ENCODE measurements at places on chromosomes 4 and X.

GRCh38 chr4:96016634-96017299 is 176.9 kb downstream of the PDHA2 start:
- DNase-seq = no peak

GRCh38 chr4:38164346-38164745 is 204.1 kb downstream of the PTTG2 start:
- DNase-seq = no peak

GRCh38 chr4:118739022-118739713 is 54.0 kb downstream of the METTL14 start:
- DNase-seq = no peak

DNA sequence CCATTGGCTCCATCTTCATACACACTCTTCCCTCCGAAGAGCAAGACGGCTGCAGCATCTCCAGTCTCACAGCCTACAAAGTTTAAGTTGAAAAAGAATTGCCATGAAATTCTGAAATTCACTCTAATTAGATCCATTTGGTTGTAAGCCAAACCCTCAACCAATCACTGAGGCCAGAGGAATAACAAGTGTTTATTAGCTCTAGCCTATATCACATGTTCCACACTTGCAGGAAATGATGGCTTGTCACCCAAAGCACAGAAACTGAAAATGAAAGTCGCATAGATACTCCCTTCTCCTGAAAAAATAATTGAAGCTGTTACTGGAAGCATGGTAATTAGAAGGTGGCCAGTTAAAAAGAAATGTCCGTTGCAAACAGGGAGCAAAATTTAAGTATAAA is 1071.8 kb downstream of the CCSER1 start:
- no peak for DNase-seq

DNA sequence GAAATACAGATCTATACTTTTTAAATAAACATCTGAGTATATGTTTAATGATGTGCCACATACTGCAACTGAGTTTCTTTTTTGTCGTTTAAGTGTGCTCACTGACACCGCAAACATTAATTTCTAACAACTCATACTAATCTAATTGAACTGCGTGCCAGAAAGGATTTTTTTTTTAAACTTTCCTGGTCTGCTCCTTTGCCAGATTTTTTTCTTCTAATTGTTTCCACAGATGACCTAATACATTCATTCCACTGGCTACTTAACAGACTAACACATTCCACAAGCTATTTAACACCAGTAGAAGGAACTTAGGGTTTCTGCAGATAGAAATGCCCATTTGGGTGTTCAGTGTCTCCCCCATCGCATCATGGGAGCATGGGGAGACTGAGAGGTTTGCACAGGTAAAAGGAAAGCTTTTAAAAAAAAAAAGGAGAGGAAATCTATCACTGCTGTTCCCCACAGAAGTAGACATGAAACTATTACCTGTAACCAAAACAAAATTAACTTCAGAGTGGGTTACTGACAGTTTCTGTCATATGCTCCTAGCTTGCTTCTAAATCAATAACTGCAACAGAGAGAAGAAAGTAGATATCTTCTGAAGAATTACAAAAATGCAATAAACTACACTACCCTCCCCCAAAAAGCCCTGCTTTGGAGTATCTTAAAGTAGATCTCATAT is 31.6 kb downstream of the SH3KBP1 start:
- DNase-seq = no peak

DNA sequence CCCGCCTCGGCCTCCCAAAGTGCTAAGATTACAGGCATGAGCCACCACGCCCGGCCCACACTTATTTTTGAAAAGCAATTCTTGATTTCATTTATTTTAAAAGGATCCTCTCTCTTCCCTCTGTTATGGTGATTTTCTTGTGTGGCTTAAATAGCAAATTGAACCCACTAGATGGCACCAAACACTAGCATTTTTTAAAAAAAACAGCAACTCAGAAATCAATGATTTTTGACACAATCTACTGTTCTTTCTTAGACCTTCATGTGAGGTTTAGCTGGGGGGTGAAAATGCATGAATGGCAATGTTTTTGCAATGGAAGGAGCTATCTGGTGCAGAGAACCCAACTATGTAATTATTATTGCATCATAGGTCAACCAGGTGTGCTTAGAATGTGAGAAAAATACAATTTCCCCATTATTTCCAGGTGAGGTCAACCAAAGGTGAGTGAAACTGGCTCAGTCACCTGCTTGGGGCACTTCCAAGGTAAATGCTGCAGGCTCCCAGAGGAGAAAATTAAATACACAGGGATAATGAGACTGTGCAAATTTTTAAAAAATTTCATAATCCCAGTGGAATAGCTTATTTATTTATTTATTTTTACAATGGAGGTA is 226.7 kb upstream of the PRKX start:
- DNase-seq = no peak

GRCh38 chr4:2036866-2037265 is 22.3 kb upstream of the NAT8L start:
- DNase-seq = no peak

- no peak for DNase-seq
Measured at GRCh38 chrX:12210971-12211370, 72.7 kb downstream of the FRMPD4 start.

GRCh38 chrX:110081320-110081719 is 78.4 kb downstream of the TMEM164 start:
- DNase-seq = no peak

DNA sequence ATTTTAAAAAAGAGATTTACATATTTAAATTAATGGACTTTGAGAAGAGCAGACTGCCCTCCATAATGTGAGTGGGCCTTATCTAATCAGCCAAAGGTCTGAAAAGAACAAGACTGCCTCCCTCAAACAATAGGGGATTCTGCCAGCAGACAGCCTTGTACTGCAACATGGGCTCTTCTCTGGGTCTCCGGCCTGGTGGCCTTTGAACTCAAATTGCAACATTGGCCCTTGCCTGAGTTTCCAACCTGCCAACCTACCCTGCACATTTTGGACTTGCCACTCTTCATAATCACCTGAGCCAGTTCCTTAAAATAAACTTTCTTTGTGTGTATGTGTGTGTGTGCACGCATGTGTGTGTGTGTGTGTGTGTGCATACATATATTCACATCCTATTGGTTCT is 90.8 kb upstream of the OTUD4 start:
- no peak for DNase-seq

DNA sequence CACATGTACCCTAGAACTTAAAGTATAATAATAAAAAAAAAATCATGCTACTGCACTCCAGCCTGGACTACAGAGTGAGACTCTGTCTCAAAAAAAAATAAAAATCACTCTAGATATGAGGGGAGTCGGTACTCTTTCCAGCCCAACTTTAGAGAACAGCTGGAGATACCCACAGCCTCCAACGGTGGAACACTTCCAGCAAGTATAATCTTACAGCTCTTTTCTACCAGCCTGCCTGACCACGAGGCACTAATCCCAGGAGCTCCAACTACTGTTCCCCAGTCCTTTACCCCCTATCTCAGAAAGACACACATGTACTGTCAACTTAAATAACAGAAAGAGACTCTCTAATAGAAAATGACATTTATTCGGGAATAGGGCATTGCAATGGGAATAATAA is 46.8 kb downstream of the STEEP1 start:
- no peak for DNase-seq

Measured in cortex of kidney (tissue), 1 donor.